Activated CD8-positive, alpha-beta memory T cell treated with anti-CD3 and anti-CD28 coated beads for 36 hours (primary cell): ENCODE measurements at places on chromosomes 6 and 20. TPM values are rescaled to one million over a fixed set of nuclear protein-coding genes. Genes with fewer than 3 reads are reported as not detected.

GSTA3 gene
- not detected for total RNA-seq

HLA-DOB gene
- 0.72 TPM for total RNA-seq

MMP24 gene
- total RNA-seq, result not detected

FAM184A gene
- total RNA-seq, result 2.8 TPM

RBPJL gene
- total RNA-seq, result not detected

PTP4A1 gene
- total RNA-seq, result 96.6 TPM
